Activated effector memory CD4-positive, alpha-beta T cell treated with anti-CD3 and anti-CD28 coated beads, Interleukin-2, amount 50 U/mL, for 16 hours (primary cell): ENCODE measurements at places on chromosomes 5 and 9.

- no peak for DNase-seq
These were observed 39.2 kb upstream of the SHOC1 start for GRCh38 chr9:111833941-111834340.

- peak; percentile 97 for DNase-seq
These were observed 258.3 kb downstream of the EPB41L4A start for GRCh38 chr5:112160652-112161391.

DNA sequence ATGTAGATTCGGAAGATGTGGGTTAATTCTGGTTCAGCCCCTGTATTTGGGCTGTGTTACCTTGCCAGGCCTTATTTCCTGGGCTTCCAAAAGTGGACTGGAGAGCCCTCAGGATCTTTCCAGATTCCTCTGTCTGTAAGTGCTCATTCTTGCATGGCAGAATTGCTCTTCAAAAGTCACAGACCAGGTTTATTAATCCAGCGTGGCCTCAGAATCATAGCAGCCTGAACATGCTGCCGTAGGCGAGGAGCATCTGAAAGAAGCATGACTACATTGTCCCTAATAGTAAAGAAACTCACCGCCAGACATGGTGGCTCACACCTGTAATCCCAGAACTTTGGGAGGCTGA is 307.8 kb downstream of the GADD45G start:
- DNase-seq = no peak

- peak; percentile 30 for DNase-seq
These were observed 1.7 kb downstream of the SH3PXD2B start for GRCh38 chr5:172452398-172453205.

DNA sequence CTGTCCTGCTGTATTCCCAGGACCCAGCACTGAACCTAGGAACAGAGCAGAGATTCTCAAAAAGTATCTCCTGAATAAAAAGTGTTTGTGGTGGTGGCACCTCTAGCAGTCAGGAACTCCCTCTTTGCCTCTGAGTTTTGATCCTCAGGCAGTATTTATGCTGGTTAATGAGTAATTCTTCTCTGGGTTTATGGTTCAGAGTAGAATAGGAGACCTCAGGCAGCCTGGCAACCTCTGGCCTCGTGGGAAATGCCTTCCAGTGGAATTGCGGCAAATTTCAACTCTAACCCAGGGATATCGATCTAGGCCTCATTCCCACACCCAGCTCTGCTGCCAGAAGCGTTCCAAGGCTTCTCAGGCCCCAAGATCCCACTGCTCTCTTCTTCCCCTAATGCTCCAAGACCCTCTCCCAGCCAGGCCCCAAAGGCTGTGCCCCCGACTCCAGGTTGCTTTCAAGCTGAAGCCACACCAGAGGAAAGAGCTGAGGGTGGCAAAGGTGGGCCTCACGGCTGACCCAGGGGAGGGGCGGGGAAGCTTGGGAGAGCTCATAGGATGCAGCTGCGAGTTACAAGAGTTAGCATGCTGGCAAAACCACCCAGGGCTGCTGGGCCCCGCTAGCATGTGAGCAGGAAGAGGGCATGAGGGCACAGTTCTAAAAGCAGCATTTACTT is 10.9 kb upstream of the HDHD3 start:
- no peak for DNase-seq

DNA sequence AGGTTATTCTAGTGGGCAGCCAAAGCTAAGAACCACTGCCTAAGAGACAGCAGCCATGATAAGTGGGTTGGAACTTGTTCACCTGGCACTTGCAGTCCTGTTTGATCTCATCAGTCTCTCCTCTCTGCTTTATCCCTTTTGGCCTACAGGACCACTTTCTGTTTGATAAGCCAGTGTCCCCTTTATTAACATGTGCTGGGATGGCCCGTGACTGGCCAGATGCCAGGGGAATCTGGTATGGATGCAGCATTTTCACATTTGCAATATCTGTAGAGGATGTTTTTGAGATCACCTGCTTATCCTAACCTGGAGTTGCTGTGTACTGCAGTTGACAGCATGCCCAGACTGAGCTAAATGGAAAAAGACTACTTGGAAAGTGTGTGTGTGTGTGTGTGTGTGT is 23.6 kb downstream of the CKMT2 start:
- DNase-seq = no peak

GRCh38 chr5:140391312-140391711 is 10.3 kb upstream of the ANKHD1 start:
- DNase-seq = no peak

- no peak for DNase-seq
These were observed 111.3 kb upstream of the ABCA1 start for GRCh38 chr9:105039175-105039799.

GRCh38 chr5:176533894-176534611 is 3.1 kb downstream of the RNF44 start:
- peak; percentile 83 for DNase-seq

DNA sequence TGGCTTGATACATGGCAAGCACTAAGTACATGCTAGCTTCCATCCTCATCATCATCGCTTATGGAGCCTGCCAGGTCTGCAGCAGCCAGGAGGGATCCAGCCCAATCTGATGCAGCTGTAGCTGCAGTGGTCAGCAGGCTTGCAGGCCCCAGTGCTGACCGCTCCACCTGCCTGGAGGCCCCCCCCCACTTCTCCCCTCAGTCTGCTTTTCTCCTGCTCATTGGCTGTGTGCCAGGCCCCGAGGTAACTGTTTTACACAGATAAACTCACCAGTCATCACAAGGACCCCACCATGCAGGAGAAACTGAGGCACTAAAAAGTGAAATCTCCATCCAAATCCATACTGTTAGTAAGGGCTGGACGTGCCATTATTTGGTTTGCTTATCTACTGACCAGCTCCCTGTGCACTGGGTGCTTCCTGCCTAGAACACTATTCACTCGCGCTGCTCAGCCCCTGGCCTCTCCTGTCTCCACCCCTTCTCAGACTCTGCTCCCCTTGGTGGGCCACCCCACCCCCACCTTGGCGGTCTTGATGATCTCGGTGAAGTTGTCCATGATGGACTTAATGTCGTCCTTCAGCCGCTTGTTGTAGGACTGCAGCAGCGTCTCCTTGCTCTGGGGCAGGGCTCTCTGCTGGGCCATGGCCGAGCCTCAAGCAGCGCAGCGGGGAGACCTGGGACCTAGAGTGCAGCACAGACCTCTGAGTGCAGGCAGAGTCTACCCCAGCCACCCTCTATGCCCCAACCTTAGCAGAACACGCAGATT is 1.7 kb downstream of the MED22 start:
- no peak for DNase-seq

DNA sequence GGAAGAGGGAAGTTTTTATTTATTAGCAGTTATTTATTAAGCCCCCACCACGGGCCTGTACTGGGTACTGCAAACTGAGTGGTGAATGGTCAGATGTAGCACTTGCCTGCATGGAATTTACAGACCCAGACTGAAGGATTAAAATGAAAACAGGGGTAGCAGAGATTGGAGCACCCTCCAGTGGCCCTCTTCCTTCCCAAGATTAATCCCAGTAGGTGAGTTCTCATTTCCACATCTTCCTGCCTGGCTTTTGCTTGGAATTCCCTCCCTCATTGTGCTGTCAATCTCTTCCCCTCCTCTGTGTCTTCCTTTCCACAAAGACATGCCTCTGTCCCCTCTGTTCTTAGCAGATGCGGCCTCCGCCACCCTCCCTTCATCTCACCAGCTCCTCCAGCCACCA is 39.2 kb downstream of the MVB12B start:
- no peak for DNase-seq

DNA sequence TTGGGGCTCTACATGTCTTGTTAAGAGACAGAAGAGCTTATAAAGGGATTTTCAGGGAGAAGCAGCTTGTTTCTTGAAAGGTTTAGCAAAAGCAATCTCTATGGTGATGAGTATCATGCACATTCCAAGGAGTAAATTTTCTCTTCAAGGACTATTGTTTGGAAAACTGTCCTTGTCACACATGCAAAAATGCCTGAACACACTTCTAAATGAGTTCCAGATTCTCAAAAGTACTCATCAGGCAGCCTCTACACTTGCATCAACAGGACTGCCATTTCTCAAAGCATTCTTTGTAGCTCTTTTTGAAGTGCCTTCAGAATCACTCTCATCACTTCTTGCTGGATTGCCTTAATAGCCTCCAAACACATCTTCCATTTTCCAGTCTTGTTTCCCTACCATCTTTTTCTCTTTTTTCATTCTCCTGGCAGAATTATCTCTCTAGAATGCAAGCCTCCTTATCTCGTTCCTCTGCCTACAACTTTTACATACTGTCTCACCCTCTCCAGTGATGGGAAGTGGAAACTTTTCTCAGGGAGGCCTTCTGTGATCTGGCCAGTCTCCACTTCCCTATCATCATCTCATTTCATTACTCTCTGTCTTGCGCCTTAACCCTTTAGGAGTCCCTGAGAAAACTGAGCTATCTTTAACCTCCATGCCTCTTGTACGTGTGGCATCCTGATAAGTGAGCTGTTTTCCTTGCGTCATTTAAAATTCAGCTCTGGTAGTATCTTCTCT is 631.5 kb upstream of the TLE4 start:
- DNase-seq = no peak

- DNase-seq = no peak
These were observed 390.1 kb downstream of the CCDC171 start for GRCh38 chr9:15942831-15943424.

DNA sequence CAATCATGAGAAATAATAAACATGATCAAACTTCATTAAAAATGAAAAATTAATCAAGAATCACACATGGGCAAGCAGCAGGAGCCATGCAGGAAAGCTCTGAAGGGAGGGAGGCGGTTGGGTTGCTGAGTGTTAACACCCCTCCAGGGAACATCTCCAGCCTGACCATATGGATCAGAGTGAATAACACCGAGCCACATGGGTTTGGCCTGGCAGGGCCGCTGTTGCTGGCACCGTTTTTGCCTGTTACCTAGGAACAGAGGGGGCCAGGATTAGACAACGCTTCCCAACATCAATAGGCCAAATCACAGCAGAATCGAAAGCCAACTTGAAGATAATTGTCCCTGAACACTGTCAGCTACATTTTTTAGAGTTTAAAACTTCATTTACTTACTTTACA is 160.2 kb downstream of the DENND1A start:
- DNase-seq = no peak

GRCh38 chr9:124242331-124243194 is 15.2 kb upstream of the NEK6 start:
- DNase-seq = no peak

DNA sequence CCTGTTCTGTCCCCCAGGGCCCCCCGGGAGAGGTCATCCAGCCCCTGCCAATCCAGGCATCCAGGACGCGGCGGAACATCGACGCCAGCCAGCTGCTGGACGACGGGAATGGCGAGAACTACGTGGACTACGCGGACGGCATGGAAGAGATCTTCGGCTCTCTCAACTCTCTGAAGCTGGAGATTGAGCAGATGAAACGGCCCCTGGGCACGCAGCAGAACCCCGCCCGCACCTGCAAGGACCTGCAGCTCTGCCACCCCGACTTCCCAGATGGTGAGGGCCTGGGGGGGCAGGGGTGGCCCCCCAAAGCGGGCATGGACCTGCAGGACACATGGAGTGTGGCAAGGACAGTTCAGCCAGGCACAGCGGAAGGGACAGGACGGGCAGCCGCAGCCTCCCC is 56.0 kb upstream of the FCN2 start:
- no peak for DNase-seq

DNA sequence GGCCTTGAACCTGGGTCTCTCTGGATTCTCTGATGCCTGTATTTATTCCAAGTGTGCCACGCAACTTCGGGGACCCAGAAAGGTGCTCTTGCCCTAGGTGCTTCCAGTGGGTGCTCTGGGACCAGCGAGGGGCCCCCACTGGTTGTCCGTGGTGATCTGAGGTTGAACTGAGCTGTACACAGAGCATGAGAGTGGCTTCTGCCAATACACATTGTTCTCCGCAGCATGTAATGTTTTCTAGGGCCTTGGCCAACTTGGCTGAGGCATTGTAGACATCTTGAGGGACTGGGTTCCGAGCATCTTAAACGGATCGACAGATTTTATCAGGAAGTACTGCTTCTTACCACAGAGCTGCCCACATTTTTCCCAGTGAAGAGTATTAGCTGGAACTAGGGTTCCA is 117.9 kb downstream of the MTX3 start:
- no peak for DNase-seq

DNA sequence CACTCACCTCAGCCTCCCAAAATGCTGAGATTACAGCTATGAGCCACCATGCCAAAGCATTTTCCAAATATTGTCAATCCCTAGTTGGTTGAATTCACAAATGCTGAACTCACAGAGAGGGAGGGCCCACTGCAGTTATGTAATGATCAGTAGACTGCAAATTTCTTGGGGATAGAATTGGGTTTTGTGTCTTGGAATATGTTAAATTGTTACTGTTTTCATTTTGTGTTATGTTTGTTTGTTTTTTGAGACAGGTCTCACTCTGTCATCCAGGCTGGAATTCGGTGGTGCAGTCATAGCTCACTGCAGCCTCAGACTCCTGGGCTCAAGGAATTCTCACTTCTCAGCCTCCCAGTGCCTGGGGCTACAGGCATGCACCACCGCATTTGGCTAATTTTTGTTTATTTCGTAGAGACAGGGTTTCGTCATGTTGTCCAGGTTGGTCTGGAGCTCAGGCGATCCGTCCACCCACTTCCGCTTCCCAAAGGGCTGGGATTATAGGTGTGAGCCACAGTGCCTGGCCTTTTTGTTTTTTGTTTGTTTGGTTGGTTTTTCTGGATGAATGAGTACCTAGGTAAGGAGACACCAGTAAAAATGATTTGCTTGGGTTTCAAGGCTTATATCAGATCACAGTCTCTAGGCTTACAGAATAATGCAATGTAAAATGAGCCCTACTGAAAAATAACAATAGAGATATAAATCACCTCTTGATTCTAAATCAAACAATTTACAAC is 31.5 kb upstream of the LMNB1 start:
- DNase-seq = no peak

GRCh38 chr5:59484618-59485017 is 408.9 kb downstream of the PDE4D start:
- DNase-seq = no peak

- DNase-seq = no peak
These were observed 139.9 kb downstream of the PALM2AKAP2 start for GRCh38 chr9:109919736-109920408.

DNA sequence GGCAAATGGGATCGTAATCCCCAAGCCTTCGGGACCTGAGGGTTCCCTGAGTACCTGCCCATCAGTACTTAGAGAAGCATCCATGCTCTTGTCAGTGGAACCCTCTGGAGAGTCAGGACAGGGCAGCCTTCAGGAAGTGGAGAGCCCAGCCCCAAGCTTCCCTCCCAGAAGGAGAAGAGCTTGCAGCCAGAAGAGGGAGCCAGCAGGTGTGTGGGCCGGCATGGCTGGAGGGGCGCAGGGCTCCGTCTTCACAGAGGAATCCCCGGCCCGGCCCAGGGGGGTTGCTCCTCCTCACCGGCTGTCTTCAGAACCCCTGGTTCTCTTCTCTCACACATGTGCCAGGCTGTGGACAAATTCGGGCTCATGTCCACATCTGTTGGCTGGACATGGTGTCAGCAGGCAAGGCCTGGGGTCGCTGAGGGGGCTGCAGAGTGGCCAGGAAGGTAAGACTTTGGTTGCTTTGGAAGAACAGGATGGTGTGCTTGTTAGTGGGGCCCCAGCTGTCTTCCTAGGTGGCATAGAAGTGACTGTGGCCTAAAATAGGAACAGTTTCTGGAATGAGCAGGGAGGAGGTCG is 58.9 kb upstream of the RXRA start:
- DNase-seq = no peak
